ENCODE measurements at places on chromosomes 13 and 19.
A peak's percentile ranks its signal among the peaks of the same experiment; 100 is the strongest.

GRCh38 chr13:109778102-109778542 is 8.3 kb downstream of the IRS2 start:
- DNase-seq: peak; percentile 20

GRCh38 chr13:110758195-110758805 is 44.8 kb downstream of the ING1 start:
- DNase-seq: no peak

- DNase-seq: no peak
Observed at GRCh38 chr19:50639121-50640112, at the start of gene SYT3. TSS of gene SYT3 (minus strand) at chr19:50639881. CDS start at chr19:50637411, 2,470 bp downstream.

DNA sequence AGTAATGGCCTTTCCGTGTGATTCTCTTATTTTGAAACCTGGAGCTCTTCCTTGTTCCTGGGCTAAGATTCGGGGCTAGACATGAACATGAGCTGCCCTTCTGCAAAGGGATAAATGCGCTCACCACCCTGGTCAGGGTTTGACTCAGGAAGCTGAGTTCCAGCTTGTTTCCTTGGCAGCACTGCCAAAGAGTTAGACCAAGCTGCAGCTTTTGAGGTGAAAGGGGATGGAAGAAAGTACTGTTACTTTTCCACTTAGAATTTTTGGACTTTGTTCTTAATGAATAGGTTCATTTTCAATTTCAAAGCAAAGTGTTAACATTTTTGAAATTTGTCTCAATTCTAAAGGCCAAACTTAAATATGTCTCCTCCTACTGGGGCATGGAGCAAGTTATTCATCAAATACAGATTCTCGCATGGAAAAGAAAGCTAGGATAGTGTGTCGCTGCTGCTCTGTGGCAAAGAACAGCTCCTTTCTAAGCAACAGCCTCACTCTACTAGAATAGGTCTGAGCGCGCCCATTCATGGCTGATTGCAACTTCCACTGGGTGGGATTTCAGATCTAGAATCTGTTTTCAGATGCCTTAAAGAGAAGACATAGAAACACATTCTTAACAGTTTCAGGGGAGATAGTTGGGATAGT is 2.2 kb downstream of the RGCC start:
- no peak for DNase-seq

- DNase-seq: no peak
Observed at GRCh38 chr19:45595814-45596213, 6.2 kb downstream of the GPR4 start.

DNA sequence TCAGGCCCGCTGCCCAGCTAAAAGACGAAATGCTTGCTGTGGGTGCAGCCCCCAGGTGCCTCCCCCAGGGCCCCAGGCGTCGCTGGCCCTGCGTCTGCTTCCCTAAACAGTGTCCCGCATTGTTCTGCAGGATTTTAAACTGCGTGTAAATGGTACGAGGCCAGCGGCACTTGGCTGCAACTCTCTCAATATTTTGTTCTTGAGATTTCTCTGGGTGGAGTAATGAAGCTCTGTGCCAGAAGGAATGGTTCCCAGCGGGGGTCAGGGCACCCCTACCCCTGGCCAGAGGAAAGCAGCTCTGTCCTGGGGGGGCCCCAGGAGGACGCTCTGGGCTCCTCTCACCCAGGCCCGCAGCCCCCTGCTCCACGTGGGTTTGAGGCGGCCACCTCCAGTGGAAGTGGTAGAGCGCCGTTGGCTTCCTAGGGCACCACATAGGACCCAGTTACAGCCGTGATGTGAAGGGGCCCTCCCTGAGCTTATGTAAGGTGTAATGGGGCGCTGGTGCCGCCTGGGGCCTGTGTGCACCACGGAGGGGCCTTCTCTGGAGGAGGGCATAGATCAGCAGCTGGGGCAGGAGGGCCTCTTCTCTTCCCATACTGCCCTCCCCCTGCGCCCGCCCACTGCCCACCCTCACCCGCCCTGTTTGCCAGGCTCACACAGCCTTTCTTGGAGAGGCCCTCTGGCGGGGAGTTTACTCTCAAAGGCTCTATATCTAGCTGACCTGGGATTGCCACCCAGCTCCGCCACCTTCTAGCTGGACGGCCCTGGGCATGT is 19.8 kb downstream of the PAK4 start:
- no peak for DNase-seq

Data from activated CD4-positive, alpha-beta memory T cell treated with anti-CD3 and anti-CD28 coated beads, Interleukin-2, amount 10 ng/mL, durations not matched to agents 7 days and 5 days (primary cell).